Iris pigment epithelial cell (primary cell): ENCODE measurements at places on chromosomes 13 and 19.

DNA sequence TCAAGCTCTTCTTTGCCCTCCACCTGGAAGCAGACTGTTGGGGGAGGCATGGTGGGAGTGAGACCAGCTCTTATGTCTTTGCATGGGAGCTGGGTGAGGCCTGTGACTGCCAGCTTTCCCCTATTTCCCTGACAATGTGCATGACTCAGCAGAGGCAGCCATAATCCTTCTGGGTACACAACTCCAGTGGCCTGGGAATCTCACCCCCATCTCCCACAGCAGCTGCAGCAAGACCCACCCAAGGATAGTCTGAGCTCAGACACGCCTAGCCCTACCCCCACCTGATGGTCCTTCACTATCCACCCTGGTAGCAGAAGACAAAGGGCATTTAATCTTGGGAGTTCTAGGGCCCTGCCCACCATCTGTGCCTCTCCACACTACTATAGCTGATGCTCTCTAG lies 41.4 kb upstream of the FGF14 start:
- no peak for DNase-seq

GRCh38 chr19:18865106-18865972 lies 30.6 kb downstream of the CERS1 start:
- no peak for DNase-seq

GRCh38 chr13:28584873-28585381 lies 74.0 kb upstream of the POMP start:
- DNase-seq, result peak; percentile 56

DNA sequence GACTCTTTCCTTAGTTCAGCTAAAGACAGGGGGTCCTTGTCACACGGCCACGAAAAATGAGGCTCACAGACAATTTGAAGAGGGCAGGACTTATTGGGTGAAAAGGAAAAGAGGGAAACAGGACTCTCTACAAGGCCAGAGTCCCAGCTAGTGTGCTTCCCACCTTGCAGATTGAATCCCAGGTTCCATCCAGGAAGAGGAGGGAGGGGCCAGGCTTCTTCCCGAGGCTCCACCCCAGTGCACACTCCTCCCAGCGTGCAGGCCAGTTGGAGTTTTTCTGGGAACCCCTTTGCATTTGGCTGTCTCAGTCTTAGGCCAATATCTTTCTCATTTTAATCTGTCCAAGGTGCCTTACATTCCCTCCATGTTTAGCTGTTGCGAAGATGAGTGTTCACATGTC lies 106.8 kb downstream of the DNAJC3 start:
- no peak for DNase-seq

- no peak for DNase-seq
Measured at GRCh38 chr13:113497217-113497616, 6.7 kb upstream of the DCUN1D2 start.

GRCh38 chr13:44848920-44849676 lies 140.2 kb downstream of the NUFIP1 start:
- no peak for DNase-seq

DNA sequence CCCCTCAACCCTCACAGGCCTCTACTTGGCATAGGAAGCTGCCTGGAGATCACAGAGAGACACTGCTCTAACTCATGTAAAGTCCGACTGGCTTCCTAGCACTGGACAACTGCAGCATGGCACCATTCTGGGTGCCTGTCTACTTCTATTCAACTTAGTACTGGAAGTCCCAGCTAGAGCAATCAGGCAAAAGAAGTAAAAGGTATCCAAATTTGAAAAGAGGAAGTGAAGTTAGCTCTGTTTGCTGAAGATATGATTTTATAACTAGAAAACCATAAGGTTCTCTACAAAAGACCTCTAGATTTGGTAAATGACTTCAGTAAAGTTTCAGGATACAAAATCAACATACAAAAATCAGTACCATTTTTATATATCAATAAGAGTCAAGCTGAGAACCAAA lies 1017.6 kb downstream of the PCDH9 start:
- no peak for DNase-seq
